ENCODE measurements at places on chromosomes 2 and 18.

- no peak for DNase-seq
Observed at GRCh38 chr2:152460567-152460966, 125.6 kb downstream of the FMNL2 start.

GRCh38 chr2:63651861-63652651 lies 63.3 kb downstream of the MDH1 start:
- DNase-seq: no peak

DNA sequence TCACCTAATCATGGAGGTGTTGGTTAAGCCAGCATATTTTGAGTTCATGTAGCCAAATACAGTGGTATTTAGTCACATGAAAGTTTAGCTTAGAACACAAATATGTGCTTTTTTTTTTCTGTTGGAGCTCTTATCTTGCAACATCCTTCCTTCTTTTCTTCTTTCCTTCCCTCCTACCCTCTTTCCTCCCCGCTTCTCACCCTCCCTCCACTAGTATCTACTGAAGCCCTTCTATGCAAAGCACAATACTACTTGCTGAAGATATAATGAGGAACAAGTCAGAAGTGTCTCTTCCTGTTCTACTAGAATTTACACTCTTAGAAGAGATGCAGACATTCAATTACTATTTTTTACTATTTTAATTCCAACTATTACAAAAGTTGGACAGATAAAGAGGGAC lies 105.0 kb upstream of the ITGA4 start:
- no peak for DNase-seq

GRCh38 chr2:198913394-198914152 lies 544.2 kb downstream of the SATB2 start:
- DNase-seq: peak; percentile 65

- no peak for DNase-seq
Observed at GRCh38 chr2:215441560-215442400, 5.9 kb upstream of the FN1 start.

- DNase-seq: no peak
Observed at GRCh38 chr2:19021100-19021476, 337.3 kb downstream of the OSR1 start.

DNA sequence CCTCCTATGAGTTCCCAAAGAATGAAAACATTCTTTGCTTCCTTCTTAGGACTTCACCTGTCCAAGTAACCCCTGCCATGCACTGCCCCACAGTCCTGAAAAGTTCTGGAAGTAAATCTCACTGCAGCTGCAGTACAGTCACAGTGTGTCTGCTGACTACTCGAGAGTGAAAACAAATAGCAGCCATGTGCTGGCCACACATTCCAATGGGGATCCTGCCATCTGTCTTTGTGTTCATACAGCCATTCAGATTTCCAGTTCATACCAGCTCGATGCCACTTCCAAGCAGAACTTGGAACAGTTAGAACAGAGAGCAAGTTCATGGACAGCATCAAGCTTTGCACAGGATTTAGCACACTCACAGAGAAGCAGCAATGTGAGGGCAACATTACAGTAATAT lies 629.9 kb upstream of the ACVR2A start:
- DNase-seq: no peak

- DNase-seq: no peak
Observed at GRCh38 chr2:26099933-26100332, 66.0 kb downstream of the RAB10 start.

GRCh38 chr18:69638056-69638455 lies 237.4 kb downstream of the DOK6 start:
- DNase-seq: no peak

DNA sequence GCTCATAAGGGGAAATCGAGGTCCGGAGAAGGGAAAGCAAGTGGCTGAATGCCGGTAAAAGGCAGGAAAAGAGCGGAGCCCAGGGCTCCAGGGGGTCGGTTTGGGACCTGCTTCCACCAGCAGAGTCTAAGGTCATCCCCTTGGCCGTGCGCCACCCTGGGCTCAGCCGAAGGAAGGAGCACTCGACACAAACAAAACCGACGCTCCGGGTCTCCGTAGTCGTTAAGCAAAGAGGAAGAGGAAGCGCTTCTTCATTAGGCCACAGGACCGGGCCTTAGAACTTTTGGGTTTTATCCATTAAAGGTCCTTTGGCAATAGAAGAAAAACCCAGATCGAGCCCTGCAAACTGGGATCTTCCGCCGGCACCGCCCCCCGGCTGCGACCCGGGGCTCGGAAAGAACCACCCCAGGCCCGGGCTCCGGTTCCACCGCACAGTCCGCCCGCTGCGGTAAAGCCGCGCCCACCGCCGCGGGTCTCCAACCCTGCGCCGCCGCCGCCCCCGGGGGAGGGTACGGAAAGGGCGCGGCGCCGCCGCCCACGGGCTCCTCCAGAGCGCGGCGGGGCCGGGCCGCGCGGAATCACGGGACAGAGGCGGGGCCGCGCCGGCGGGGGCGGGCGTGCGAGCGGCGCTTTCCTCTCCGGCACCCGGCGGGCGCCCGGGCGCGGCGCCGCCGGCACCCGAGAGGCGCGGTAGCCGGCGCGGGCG lies at the start of gene TTL:
Gene TTL, plus strand, starts transcription at position 629 of the 706 bp plus-strand sequence. CDS start 189 bp downstream, outside the sequence.
- DNase-seq: peak; percentile 93

Data from GM13976 (cell line).